ENCODE measurements at places on chromosomes 3 and 15.
A peak's percentile ranks its signal among the peaks of the same experiment; 100 is the strongest.

DNA sequence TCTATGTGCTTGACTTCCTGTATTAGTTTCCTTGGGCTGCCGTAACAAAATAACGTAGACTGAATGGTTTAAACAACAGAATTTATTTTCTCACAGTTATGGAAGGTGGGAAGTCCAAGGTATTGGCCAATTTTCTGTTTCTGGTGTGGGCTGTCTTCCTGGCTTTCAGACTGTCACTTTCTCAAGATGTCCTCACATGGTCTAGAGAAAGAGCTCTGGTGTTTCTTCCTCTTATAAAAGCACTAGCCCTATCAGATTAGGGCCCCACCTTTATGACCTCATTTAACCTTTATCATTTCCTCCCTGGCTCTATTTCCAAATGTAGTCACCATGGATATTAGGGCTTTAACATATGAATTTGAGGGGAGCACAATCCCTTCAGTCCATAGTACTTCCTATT is 54.6 kb downstream of the SPRED1 start:
- no peak for DNase-seq

GRCh38 chr3:151895478-151896241 is 22.2 kb downstream of the SUCNR1 start:
- no peak for DNase-seq

GRCh38 chr3:107739227-107739626 is 216.5 kb downstream of the BBX start:
- no peak for DNase-seq

- DNase-seq, result no peak
These were observed 550.7 kb upstream of the DPPA4 start for GRCh38 chr3:109888026-109888425.

DNA sequence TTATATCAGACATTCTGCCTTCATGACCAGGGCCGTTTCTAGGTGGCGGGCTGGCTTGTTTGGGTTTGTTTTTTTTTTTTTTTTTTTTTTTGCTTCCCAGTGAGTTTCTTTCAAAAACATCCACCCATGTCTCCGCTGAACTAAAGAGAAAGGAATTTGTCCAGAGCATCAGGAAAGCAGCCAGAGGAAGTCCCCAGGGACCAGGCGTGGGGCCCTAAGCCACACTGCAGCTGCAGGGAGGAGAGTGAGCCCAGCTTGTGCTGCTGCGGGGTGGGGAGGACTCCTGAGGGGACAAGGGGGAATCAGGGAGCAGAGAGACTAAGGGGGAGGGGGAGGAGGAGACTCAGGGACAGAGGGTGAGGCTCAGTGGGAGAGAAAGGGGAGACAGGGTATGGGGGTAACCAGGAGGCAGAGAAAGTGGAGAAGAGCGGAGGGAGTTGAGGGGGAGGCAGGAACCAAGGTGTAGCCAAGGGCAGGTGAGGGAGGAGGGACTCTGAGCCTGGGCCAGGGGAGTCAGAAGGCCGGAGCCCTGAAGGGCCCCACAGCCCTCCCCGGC is 49.5 kb downstream of the CYP11A1 start:
- DNase-seq, result no peak

DNA sequence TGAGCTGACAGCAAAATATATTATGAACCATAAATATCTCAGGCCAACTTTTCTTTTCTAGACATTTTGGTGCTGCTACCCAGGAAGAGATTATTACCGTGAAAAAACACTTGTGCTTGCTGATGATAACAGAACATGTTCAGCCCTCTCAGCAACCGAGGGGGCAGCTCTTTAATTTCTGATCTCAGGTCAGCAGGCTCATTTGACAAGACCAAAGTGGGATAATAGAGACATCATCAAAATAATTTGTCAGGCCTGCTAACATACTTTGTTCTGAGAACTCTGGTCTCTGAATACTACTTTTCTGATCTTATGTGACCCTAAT is 645.9 kb upstream of the KCNMB2 start:
- no peak for DNase-seq

DNA sequence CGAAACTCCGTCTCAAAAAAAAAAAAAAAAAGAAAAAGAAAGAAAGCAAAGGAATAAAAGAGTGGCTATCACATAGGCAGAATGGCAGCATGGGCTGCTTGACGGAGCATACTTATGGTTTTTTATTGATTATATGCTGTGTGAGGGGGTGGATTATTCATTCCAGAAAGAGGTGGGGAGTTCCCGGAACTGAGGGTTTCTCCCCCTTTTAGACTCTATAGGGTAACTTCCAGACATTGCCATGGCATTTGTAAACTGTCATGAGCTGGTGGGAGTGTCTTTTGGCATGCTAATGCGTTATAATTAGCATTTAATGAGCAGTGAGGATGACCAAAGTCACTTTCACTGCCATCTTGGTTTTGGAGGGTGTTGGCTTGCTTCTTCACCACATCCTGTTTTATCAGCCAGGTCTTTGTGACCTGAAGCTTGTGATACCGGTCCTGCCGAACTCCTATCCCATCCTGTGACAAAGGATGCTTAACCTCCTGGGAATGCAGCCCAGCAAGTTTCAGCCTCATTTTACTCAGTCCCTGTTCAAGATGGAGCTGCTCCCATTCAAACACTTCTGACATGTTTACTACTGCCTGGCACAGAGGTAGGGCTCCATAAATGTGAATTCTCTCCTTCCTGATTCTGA is 15.8 kb upstream of the ABHD17C start:
- DNase-seq, result no peak

DNA sequence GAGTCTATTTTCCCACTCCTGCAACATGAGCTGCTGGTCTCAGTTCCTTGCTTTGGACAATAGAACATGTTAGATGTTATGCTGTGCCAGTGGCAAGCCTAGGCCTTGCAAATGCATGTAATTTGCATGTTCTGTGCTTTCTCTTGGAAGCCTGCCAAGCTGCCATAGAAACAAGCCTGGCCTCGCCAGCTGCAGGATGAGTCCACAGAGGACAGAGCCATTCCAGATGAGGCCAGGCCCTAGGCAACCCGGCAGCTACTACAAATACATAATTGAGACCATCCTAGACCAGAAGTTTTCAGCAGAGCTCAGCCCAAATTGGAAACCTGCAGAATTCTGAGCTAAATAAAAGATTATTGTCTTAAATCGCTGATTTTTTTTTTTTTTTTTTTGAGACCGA is 39.6 kb downstream of the TRIM69 start:
- DNase-seq, result no peak

- no peak for DNase-seq
These were observed 225.6 kb upstream of the UBE2E1 start for GRCh38 chr3:23580096-23580713.

- DNase-seq, result peak; percentile 68
These were observed 1.6 kb downstream of the TSC22D2 start for GRCh38 chr3:150409512-150410310.

GRCh38 chr3:144557515-144557914 is 585.9 kb downstream of the DIPK2A start:
- DNase-seq, result no peak

DNA sequence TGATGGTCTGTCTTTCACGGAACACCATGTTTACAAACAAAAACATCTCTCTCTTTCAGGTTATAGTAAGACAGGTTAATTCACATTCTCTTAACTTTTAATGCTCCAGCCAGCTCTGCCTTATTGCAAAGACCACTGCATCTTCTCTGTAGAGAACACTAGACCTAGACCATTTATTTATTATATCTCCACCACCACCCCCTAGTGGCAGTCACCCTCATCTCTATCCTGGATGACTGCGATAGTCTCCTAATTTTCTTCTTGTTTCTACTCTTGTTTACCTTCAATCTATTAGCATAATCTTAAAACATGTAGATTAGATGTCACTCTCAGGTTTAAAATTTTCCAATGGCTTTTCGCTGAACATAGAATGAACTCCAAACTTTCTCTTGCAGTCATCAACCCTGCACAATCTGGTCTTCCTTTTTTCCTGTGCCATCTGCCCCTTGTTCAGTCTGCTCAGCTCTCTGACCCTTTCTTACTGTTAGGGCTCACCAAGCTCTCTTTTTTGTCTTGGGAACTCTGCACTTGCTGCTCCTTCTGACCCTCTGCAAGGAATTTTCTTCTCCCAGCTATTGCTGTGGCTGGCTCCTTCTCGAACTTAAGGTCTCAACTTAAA is 155.6 kb downstream of the SQOR start:
- peak; percentile 14 for DNase-seq

GRCh38 chr3:70042641-70043040 is 43.1 kb downstream of the SAMMSON start:
- no peak for DNase-seq

DNA sequence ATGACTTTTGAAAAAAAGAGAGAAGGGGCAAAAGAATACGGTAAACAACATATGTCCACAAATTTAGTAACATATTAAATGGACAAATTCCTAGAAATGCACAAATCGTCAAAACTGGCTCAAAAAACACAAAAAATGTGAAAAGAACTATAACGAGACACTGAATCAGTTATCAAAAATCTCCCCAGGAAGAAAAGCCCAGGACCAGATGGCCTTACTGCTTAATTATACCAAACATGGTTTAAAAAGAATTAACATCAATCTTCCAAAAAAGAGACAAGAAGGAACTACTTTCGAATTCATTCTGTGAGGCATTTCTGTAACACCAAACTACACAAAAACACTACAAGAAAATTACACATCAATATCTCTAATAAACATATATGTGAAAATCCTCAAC is 117.4 kb downstream of the STAG1 start:
- no peak for DNase-seq

DNA sequence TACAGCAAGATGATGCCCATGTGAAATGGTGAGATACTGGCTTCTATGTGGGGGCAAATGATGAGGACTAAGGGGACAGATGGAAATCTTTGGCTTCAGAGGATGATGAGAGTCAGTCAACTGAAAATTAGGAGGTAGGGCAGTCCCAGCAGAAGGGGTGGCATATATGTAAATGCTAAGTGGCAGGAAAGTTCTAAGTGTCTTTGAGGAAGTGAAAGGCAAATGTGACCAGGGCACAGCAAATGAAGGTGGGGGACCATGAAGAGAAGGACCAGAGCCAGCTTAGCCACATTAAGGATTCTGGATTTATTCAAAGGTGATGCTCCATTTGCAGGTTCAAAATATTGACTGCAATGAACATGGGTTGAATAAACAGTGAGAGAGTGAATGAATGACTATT is 29.2 kb upstream of the LIMD1 start:
- no peak for DNase-seq

DNA sequence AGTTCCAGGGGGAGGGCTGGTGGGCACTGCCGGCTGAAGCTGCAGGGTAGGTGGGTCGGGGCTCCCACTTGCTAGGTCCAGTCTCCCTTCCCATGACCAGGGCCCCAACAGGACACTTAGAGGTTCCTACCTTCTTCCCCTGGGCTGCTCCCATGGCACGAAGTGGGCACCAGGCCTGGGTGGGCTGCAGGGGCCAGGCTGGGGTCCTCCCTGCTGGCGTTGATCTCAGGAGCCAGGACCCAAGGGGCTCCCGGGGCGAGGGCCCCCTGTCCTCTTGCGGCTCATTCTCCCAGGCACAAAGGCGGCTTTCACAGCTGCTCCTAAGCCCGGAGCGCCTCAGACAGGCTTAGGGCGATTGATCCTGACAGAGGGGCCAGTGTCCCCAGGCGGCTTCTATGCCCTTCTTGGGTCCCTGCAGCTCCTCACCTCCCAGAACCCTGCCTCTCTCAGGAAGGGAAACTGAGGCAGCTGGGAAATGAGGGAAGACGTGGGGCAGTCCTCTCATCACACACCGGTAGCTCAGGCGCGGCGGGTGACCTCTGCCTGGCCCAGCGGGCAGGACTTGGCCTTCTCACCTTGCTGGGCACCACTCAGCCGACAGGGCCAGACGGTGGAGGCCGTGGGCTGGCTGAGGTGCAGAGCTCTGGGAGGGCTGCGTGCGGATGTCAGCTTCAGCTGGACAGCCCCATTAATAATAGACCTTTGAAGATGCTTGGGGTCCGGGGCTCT is 39.6 kb downstream of the FAM3D start:
- no peak for DNase-seq

DNA sequence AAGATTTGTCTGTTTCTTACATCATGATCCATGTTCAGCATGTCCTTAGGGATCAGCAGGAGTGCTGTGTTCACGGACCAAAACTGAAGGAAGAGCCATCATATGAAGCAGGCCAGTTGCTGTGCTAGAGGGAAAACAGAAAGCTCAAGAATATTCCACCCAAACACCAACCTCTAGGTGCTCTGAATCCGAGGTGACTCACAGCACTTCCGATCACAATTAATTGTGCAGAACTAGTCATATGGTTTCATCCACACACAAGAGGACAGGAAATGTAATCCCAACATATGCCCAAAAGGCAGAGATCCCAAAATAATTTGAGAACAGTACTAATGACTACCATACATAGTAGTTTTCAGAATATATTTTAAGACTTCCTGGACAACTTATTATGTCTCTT is 257.9 kb upstream of the KCNH8 start:
- DNase-seq, result no peak

DNA sequence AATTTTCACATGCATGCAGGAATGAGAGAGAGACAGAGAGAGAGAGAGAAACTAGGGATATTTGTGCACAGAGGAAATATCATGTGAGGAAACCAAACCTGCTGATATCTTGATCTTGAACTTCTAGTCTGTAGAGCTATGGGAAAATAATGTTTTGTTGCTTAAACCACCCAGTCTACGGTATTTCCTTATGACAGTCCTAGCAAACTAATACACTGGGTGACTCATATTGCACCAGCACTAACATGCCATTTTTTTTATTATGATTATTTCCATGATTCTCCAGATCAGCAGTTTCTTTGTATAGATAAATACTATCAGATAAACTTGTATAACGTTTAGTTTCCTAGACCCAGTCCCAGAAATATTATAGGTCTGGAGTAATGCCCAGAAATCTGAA is 1259.0 kb downstream of the ZPLD1 start:
- DNase-seq, result no peak

GRCh38 chr3:126983653-126984390 is 907 bp downstream of the PLXNA1 start:
- DNase-seq, result no peak

- no peak for DNase-seq
These were observed 317.2 kb upstream of the PROK2 start for GRCh38 chr3:72102112-72102616.

DNA sequence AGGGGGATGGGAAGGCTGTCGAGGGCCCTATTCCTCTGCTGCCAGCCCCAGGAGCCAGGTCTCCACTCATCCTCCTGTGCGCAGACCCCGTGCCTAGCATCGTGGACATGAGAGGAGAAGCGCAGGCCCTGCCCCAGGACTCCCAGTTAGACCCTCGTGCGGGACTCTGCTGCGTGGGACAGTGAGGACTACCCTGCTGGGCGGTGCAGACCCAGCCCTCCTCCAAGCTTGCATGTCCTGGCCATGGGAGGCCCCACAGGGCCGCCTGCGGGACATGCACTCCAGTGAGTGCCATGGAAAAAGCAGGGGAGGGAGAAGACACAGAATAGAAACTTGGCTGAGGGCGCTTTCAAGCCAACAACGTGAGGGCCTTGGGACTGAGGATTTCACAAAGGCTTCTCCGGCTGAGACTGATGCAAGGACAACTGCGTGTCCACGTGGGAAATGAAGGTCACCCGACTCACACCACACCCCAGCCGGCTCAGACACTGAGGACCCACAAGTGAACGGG is 62.6 kb upstream of the IQSEC1 start:
- DNase-seq, result no peak

- no peak for DNase-seq
These were observed 7.9 kb upstream of the SPPL2A start for GRCh38 chr15:50773389-50773788.
